ENCODE measurements at places on chromosomes 6 and 20. TPM values are rescaled to one million over a fixed set of nuclear protein-coding genes. Genes with fewer than 3 reads are reported as not detected.

Gene PRICKLE4
- 0.63 TPM for total RNA-seq

Gene ENPP4
- 0.25 TPM for total RNA-seq

Gene ZNF165
- 0.80 TPM for total RNA-seq

Gene BMP7
- 0.36 TPM for total RNA-seq

Gene KCNK16
- total RNA-seq, result not detected

Gene RIMS4
- 2.4 TPM for total RNA-seq

Gene HLA-DPA1
- total RNA-seq, result not detected

Gene SENP6
- total RNA-seq, result 34.7 TPM

Gene LPA
- 0.21 TPM for total RNA-seq

Gene LY6G6D
- not detected for total RNA-seq

Gene PDYN
- not detected for total RNA-seq

Gene CALHM6
- total RNA-seq, result not detected

Gene C6orf58
- total RNA-seq, result 0.09 TPM

Gene CARMIL1
- total RNA-seq, result 10.3 TPM

Gene SLC22A23
- total RNA-seq, result 11.8 TPM

Gene SPO11
- total RNA-seq, result not detected

Gene C6orf136
- 13.1 TPM for total RNA-seq

Gene SIRPD
- total RNA-seq, result not detected

Gene MOG
- not detected for total RNA-seq

Gene CDS2
- 46.1 TPM for total RNA-seq

Gene PCK1
- total RNA-seq, result 0.13 TPM

Gene ESR1
- total RNA-seq, result not detected

Gene CGA
- total RNA-seq, result 0.56 TPM

Gene HMGCLL1
- 0.18 TPM for total RNA-seq

Gene CTCFL
- total RNA-seq, result 0.04 TPM
